ENCODE measurements at places on chromosomes 12 and 14.
A peak's percentile ranks its signal among the peaks of the same experiment; 100 is the strongest.

GRCh38 chr14:101960225-101960624 lies 4.1 kb upstream of the DYNC1H1 start:
- peak; percentile 20 for DNase-seq

GRCh38 chr14:56341766-56342493 lies 223.7 kb downstream of the PELI2 start:
- DNase-seq: no peak

- DNase-seq: no peak
These were observed 66.6 kb downstream of the FBXL14 start for GRCh38 chr12:1527789-1528188.

DNA sequence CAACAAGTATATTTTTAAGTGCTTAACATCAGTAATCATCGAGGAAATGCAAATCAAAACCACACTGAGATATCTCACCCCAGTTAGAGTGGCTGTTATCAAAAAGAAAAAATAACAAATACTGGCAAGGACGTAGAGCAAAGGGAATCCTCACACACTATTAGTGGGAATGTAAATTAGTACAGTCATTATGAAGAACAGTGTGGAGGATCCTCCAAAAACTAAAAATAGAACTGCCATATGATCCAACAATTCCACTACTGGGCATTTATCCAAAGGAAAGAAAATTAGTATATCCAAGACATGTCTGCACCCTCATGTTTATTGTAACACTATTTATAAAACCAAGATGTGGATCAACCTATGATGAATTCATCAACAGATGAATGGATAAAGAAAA lies 149.0 kb upstream of the PWP1 start:
- no peak for DNase-seq

DNA sequence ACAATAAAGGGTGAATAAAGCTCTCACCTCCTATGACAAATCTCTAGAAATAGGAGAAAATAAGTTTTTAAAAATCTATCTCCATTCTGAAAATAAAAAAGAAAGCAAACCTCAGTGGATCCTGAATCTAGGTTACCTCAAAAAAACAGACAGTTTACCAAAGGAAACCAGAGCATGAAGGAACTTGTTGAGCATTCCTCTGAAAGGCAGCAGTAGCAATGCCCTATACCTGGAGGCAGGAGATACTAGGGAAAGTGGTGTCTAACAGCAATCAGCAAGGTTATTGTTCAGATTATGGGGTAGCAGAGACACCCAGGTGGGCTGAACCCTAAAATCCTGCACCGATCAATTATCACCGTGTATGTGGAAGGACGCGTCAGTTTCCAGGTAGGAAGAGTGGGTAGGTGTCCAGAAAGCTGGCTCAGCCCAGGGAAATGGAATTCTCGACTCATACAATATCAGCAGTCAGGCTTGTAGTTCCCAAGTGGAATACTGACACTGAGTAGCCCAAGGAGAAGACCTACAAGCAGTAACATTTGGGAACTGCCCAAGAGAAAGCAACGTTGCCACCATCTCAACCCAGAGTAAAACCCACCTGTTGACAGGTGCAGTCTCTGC lies 128.3 kb downstream of the ST8SIA1 start:
- no peak for DNase-seq

GRCh38 chr12:13060581-13060980 lies 16.4 kb downstream of the FAM234B start:
- no peak for DNase-seq

- no peak for DNase-seq
These were observed 318.2 kb downstream of the NUAK1 start for GRCh38 chr12:105820429-105821125.

DNA sequence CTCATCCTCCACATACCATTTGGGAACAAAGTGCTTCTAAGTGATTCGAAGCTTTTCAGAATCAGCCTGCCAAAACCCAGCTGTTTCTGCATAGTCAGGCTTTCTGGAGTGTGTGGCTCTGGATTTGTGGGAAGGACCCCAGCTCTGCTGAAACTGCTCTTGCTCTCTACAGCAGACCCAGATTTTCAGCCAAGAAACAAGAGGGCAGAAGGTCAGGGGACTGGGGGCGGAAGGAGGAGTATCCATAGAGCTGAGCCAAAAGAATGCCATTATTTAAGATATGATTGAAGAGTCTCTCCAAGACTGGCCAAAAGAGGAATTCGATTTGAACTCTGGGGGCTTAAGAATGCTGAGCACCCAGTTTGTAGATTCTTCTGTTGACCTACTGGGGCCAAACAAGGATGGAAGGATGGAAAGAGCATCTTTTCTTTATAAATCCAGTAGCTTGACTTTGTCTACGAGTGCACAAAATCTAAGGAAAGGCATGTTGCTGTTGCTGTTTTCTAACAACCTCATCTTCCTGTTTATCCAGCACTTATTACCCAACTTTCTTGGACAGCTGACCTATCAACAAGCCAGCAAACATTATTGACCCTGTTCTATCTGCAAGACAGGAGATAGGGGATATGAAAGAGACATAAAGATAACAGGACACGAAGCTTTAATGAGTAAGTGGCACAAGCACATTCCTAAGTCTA lies 29.2 kb downstream of the FBLN5 start:
- DNase-seq: no peak

GRCh38 chr14:49880267-49881064 lies 12.4 kb upstream of the ARF6 start:
- DNase-seq: no peak

- no peak for DNase-seq
These were observed 20.2 kb downstream of the RERG start for GRCh38 chr12:15201056-15201455.

DNA sequence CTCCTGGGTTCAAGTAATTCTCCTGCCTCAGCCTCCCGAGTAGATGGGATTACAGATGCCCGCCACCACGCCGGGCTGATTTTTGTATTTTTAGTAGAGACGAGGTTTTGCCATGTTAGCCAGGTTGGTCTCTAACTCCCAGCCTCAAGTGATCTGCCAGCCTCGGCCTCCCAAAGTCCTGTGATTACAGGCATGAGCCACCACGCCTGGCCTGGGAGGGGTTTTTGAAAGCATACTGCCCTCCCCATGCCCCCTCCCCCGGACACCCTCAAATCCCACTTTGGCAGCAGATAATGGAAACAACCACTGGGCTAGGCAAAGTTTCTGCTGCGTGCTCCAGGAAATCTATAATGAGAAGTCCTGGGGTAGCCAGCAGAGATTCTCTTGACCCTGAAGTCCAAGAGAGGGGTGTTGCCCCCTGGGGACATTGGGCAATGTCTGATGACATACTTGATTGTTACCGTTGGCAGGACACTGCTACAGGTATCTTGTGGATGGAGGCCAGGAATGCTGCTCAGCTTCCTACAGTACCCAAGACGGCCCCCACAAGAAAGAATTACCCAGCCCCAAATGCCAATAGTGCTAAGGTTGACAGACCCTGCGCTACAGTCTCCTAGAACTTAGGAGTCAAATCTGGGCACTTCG lies 18.7 kb upstream of the FBXO21 start:
- DNase-seq: no peak

- peak; percentile 92 for DNase-seq
These were observed 2.3 kb upstream of the SCNN1A start for GRCh38 chr12:6377667-6377994.

DNA sequence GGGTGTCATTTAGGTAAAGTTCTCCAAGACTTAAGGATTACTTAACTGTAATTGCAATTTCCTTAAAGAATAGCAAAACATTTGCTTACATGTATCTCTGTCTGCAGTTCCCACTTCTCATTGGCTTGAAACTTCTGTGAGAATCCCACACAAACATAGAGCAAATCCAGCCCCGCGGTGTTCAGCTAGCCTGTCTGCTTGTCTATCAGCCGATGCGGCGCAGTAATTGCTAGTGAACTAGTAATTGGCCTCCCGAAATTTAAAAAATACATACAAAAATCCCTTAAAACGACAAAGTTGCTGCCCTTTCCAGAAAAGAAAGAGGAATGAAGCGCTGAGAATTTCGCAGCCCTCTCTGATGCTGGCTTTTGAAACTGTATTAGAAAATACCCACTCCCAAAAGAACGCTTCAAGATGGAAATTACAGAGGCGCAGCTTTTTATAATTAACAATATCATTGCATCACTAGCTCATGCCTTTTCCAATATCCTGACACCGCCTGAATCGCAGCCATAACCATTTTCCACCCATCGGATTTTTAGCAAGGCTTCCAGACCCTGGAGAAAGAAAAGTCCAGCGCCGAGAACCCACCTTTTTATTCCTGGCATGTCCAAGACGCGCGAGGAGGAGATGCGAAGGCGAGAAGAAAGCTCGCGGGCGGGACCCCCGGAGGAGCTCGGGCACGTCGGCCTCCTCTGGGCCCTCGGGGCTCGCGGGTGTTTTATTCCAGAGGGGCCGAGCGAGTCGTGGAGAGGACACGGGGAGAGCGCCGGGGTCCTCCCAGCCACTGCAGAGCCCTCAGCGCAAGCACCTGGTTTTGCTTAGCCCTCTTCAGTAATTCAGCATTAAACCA lies 646 bp downstream of the FBLN5 start:
- DNase-seq: no peak

DNA sequence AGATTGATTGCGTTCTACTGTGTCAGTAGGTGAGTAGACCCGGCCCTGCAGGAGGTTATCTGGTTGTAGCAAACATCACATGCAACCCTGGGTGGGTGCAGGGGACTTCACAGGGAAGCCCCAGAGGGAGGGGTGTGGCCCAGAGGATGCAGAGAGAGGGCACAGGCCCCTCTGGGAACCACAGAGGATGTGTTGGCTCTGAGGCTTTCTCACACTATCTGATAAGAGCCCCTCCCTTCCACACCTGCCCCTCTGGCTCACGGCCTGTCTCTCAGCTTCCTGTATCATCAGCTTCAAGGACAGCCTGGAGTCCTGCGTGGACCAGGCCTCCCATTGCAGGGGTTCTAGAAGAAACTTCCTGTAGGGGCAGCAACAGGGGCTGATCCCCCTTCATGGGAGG lies 101.9 kb downstream of the RIN3 start:
- DNase-seq: peak; percentile 44

DNA sequence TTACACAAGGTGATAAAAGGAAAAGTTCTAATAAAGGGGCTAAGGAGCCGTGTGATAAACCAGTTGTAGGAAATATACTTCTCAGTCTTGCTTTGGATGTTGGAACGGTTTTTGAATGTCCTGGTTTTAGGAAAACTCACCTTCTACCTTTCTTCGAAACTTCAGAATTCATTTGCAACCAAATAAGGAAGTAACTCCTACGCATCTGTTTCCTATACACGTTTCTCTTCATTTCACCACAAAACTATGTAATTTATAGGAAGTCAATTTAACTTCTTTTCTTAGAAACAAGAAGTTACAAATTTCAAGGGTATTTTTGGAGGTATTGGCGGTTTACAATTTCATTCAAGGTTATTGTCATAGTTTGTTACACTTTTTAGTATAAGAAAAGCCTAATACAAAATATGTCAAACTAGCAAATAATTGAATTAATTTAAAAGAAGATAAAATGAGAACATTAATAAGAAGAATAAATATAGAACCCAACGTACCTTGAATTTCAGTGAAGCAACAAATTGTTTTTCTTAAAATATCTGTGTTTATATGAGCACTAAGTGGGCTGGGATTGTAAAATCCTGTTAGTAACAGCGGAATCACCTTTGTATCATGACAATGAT lies 33.2 kb upstream of the CD69 start:
- DNase-seq: peak; percentile 10

DNA sequence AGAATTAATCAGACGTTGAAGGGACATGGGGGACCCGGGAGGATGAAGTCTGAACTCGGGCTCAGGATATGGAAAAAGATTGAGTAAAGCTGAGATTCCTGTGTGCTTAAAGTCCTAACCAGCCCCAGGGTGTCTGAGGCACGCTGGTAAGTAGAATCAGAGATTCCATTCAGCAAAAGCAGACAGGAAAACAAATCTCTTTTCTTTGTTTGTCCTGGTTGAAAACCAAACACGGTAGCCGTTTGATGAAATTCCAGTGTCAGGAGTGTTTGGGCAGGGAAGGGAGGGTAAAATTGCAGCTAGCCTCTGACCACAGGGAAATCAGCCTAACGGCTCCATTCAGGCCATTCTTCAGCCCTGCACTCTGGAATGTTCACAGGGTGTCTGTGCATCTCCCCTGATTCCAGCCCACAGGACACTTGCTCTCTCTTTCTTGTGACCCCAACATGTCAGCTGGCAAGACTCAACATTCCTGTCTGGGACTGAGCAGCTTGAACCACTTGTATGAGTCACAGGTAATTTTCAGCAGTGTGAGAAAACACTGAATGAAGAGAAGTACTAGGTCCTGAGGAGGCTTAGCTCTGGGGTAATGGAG lies 31.0 kb downstream of the NINJ2 start:
- DNase-seq: peak; percentile 95

GRCh38 chr12:29578731-29579130 lies 81.2 kb upstream of the OVCH1 start:
- DNase-seq: no peak

DNA sequence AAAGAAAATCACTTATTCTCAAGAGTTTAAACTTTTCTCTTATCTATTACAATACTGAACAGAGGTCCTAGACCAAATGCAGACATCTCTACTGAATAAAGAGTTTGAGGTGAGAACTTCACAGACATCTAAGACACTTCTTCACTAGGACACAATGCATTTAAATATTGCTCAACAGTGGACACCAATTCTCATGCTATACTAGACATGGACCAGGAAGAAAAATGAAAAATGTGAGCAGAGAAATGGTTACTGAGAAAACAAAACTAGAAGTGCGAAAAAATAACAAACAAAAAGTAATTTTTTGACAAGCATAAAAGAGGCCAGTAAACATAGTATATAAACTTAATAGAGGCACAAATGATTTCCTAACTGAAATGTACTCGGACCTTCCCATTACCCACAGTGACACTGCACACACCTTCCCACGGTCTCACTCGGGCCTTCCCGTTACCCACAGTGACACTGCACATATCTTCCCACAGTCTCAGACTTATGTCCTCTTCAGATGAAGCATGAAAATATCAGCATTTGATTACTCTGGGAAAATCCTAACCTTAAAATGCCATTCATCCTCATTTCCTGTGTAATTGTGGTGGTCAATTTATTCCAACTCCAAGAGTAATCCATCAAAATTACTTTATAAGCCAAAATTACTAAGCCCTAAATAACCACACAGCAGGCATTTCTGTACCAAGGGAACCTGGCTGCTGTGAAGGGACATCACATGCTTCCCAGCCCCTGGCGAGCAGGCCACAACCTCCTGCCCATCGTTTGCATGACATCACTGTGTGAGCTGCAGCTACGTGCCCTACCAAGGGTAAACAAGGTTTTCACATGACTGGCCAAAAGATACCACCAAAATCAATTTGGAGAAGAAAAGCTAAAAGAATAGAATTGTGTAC lies 6.4 kb downstream of the SLC15A4 start:
- DNase-seq: no peak

DNA sequence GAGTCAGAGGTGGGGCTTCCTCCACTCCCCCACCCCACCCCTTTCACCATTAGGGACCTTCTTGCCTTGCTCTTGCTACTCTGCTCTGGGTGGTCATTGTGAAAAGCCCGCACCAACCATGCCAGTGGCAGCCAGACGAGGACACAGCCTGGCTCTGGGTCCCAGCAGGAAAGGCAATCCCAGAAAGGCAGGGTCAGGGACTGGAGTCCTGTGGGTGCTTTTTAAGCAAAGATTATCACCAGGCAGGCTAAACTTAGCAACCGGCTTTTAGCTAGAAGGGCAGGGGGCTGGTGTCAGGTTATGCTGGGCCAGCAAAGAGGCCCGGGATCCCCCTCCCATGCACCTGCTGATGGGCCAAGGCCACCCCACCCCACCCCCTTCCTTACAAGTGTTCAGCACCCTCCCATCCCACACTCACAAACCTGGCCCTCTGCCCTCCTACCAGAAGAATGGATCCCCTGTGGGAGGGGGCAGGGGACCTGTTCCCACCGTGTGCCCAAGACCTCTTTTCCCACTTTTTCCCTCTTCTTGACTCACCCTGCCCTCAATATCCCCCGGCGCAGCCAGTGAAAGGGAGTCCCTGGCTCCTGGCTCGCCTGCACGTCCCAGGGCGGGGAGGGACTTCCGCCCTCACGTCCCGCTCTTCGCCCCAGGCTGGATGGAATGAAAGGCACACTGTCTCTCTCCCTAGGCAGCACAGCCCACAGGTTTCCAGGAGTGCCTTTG lies 1.2 kb upstream of the GAPDH start:
- DNase-seq: peak; percentile 87
